ENCODE measurements at places on chromosomes 4 and X. TPM values are rescaled to one million over a fixed set of nuclear protein-coding genes. Genes with fewer than 3 reads are reported as not detected.
A peak's percentile ranks its signal among the peaks of the same experiment; 100 is the strongest.

PABPC4L gene
- total RNA-seq, result 0.46 TPM

NLRP2B gene
- not detected for total RNA-seq

CFAP47 gene
- total RNA-seq, result 0.03 TPM

RAB9B gene
- 0.46 TPM for total RNA-seq

TMEM47 gene
- 34.4 TPM for total RNA-seq

HGFAC gene
- total RNA-seq, result 0.46 TPM

PPEF2 gene
- not detected for total RNA-seq

FGB gene
- total RNA-seq, result not detected

CASP3 gene
- total RNA-seq, result 25.5 TPM

SSX2 gene
- not detected for total RNA-seq

ZNF182 gene
- total RNA-seq, result 4.6 TPM

SUPT20HL2 gene
- total RNA-seq, result not detected

DUSP9 gene
- total RNA-seq, result not detected

DNA sequence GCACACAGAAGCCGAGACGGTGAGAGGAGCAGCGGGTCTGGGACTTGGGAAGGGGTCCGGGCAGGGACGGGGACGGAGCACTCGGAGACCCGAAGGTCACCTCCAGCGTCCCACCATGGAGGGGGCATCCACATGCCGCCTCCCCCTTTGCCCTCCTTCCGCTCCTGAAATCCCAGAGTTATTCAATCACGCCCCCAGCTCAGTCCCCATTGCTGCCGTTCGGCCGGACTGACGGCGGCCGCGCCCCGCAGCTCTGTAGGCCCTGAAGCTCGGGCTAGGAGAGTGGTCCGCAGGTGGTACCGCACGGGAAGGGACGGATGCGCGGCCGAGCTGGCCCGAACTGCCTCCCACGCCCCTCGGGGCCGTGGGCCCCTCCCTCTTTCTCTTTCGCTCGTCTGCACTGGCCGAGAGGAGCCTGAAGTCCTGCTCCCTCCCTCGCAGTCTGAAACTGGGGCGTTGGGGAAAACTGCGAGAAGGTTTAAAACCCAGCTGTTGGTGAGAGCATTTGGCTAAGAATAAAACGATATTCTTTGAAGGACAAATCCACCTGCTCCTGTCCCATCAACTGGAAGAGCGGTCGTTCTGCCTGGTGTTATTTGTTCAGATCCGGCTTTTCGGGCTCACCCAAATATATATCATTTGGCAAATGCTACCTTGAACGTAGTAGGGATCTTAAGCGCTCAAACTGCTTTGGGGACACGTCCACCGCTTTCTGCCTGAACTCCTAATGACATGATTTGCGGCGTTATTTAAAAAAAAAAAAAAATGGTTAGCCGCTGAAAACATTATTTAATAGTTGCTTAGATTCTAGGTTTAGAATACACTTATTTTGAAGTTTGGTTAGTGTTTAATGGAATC lies 719 bp downstream of the USO1 start:
- DNase-seq, result peak; percentile 85
- peak overlapping the region; percentile 93 for H3K4me3 ChIP-seq
- peaks cover 34% of the 10 kb centered on the region for H3K4me1 ChIP-seq
- no peaks in the 10 kb centered on the region for H3K27me3 ChIP-seq

DNA sequence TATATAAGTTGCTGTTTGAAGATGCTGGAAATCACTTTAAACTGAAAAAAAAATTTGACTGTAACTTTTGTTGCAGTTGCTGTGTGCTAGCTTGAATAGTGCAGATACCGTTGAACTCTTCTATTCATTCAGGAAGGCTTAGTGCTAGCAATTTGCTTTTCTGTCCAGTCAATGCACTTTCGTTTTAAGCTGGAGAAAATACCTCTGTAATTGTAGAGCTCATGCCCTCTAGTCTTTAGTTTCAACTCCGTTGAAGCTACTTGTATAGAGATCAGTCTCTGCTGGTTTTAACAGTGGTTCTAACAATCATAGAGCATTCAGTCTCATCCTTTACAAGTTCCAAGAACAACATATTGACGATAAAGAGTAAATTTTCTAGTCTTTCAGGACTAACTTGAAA lies 49.0 kb upstream of the TRPC3 start:
- no peak overlapping the region for H3K4me3 ChIP-seq
- DNase-seq, result no peak
- no peaks in the 10 kb centered on the region for H3K4me1 ChIP-seq
- no peaks in the 10 kb centered on the region for H3K36me3 ChIP-seq
- H3K27me3 ChIP-seq, result no peaks in the 10 kb centered on the region

DNA sequence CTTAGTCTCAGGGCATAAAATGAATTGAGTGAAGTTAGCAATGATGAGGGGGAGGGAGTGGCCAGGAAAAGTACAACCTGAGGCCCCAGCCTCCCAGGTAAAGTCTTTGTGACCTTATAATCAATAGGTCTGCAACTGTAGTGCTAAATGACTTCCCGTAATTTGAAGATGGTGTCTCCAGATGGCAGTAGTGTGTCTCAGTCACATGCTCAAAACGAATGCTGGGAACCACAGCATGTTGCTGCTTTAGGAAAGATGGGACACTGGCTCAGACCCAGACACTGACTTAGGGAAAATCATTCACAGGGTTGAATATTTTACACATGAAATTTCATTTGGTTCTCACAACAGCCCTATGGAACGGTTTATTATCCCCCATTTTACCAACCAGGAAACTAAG lies 10.3 kb downstream of the SRPX2 start:
- no peaks in the 10 kb centered on the region for H3K4me1 ChIP-seq
- no peaks in the 10 kb centered on the region for H3K36me3 ChIP-seq
- H3K27me3 ChIP-seq, result no peaks in the 10 kb centered on the region
- H3K27ac ChIP-seq, result no peak overlapping the region

DNA sequence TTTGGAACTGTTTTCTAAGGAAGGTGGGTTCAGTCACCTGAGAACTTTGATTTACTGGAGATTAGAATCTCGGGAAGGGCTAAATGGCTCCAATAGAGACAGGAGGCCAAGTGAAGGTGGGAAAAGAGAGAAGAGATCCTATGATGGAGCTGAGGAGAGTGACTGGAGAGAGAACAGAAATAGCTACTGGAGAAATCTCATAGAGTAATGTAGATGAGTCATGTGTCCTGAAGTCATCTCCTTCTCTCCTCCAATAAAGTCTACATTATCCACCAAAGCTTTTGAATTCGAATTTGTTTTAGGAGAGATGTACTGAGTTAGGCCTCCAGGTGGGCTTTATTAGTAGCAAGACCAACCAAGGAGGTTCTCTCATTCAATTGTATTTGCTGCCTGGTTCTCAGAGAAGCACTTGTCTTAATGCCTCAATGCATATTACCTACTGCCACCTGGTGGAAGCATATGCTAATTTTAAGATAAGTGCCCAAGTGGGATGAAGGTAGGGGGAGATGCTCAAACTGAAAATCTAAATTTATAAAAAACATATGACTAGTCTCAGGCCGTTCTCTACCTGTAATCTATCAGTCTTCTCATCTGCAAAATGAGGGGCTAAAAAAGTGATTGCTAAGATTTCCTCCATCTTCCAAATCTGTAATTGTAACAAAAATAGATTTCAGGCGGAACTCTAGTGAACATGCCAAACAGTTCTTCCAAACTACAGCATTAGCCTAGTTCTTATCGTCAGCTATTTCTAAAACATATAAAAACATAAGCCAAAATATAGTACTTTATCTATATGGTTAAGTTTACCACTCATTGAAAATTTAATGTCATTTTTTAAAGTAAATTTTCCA lies 24.4 kb downstream of the TXK start:
- no peak overlapping the region for H3K27ac ChIP-seq
- H3K4me3 ChIP-seq, result no peak overlapping the region
- DNase-seq, result no peak

DNA sequence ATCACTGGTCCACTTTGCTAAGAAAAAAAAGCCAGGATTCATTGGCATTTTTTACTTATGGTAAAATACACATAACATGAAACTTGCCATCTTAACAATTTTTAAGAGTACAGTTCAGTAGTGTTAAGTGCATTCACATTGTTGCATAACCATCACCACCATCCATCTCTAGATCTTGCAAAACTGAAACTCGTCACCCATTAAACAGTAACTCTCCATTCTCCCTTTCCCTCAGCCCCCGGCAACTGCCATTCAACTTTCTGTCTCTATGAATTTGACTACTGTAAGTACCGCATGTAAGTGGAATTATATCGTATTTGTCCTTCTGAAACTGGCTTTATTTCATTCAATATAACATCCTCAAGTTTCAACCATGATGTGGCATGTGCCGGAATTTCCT lies 56.3 kb upstream of the LNX1 start:
- H3K36me3 ChIP-seq, result no peaks in the 10 kb centered on the region
- H3K27ac ChIP-seq, result no peak overlapping the region
- H3K4me1 ChIP-seq, result peaks cover 22% of the 10 kb centered on the region

GRCh38 chr4:105191621-105192210 lies 45.0 kb downstream of the TET2 start:
- no peak for DNase-seq
- no peak overlapping the region for H3K4me3 ChIP-seq
- peaks cover 29% of the 10 kb centered on the region for H3K4me1 ChIP-seq
- H3K36me3 ChIP-seq, result no peaks in the 10 kb centered on the region
- H3K27me3 ChIP-seq, result no peaks in the 10 kb centered on the region
- H3K27ac ChIP-seq, result no peak overlapping the region

DNA sequence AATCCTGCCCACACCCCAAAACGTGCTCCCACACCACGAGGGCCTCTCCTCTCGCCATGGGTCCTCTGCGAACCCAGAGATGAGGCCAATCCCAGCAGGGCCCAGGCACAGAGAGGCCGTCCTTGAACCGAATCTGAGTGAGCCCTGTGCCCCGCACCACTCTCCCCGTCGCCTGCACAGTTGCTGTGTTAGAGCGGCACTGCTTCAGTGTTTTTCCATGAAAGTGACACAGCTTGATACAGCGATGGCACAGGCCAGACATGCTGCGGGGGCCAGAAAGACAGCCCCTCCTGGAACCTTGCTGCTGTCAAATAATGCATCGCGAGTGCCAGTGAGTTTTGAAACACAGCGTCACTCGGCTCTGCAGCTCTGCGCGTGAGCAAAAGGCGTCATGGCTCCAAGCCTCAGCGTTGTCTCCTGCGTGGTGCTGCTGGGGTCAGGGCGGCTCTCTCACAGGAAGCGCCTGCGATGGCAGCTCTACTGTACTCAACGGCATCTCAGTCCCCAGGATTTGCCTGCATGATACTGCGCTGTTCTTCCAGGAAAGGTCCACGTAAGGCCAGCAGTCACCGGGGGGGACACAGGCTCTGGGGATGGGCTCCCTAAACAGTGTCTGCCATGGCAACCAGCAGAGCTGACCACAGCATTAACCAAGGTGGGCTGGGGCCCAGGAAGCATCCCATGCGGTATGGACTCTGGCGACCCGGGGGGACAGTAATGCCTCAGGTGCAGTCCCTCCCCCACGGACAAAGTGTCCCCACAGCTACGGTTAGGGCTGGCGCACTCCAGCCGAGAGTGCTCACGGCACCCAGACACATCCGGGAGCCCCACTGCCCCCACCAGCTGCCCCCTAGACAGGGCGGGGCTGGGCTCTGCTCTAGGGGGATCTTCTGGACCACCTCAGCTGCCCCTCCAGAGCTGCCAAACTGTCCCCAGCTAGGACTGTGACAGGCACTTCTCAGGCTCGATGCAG lies 63.1 kb downstream of the ACOX3 start:
- H3K4me3 ChIP-seq, result no peak overlapping the region
- no peaks in the 10 kb centered on the region for H3K27me3 ChIP-seq
- H3K4me1 ChIP-seq, result no peaks in the 10 kb centered on the region
- no peaks in the 10 kb centered on the region for H3K36me3 ChIP-seq
- no peak overlapping the region for H3K27ac ChIP-seq

GRCh38 chrX:151982222-151982621 lies 7.7 kb upstream of the GABRE start:
- no peak for DNase-seq
- no peak overlapping the region for H3K4me3 ChIP-seq
- H3K36me3 ChIP-seq, result no peaks in the 10 kb centered on the region

GRCh38 chr4:159484864-159485263 lies 382.0 kb downstream of the RAPGEF2 start:
- DNase-seq, result no peak
- no peak overlapping the region for H3K4me3 ChIP-seq
- H3K36me3 ChIP-seq, result no peaks in the 10 kb centered on the region
- no peaks in the 10 kb centered on the region for H3K4me1 ChIP-seq
- no peak overlapping the region for H3K27ac ChIP-seq

DNA sequence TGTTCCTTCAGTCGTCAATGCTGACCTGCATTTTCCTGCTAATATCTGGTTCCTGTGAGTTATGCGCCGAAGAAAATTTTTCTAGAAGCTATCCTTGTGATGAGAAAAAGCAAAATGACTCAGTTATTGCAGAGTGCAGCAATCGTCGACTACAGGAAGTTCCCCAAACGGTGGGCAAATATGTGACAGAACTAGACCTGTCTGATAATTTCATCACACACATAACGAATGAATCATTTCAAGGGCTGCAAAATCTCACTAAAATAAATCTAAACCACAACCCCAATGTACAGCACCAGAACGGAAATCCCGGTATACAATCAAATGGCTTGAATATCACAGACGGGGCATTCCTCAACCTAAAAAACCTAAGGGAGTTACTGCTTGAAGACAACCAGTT lies 12.6 kb downstream of the TLR8 start:
- no peak overlapping the region for H3K4me3 ChIP-seq
- H3K27ac ChIP-seq, result no peak overlapping the region
- H3K27me3 ChIP-seq, result no peaks in the 10 kb centered on the region
- H3K4me1 ChIP-seq, result no peaks in the 10 kb centered on the region
- H3K36me3 ChIP-seq, result no peaks in the 10 kb centered on the region
- no peak for DNase-seq

DNA sequence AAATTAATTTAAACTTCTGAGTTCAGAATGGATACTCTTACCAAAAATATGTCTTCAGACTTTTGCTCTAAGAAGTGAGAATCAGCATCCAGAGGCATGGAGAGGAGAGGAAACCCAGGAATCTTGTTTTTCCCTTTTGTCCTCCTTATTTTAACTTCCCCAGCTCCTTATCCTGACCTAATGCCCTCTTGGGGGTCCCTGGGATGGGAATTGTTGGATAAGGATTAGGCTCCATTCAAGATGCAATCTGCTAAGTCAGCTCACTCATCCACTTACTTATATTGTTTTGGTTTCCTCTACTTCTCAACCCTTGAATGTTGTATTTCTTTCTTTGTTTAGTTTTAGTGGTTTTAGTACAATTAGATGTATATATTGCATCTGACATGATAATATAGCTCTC lies 208.4 kb upstream of the PCDH7 start:
- H3K4me1 ChIP-seq, result no peaks in the 10 kb centered on the region
- H3K27me3 ChIP-seq, result no peaks in the 10 kb centered on the region
- DNase-seq, result no peak
- H3K36me3 ChIP-seq, result no peaks in the 10 kb centered on the region
- no peak overlapping the region for H3K27ac ChIP-seq
- H3K4me3 ChIP-seq, result no peak overlapping the region

DNA sequence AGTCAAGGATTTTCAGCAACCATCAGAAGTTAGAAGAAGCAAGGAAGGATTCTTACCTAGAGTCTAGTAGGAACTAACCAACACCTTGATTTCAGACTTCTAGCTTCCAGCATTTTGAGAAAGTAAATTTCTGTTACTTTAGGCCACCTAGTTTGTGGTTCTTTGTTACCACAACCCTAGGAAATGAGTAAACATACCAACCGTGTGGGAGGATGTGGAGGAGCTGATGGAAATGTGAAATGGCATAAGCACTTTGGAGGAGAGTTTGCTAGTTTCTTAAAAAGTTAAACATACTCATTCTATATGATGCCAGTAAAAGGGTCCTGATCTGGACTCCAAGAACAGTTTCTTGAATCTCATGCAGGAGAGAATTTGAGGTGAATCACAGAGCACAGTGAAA lies 679.4 kb downstream of the PDHA2 start:
- H3K27ac ChIP-seq, result no peak overlapping the region
- no peaks in the 10 kb centered on the region for H3K4me1 ChIP-seq
- no peak overlapping the region for H3K4me3 ChIP-seq
- no peaks in the 10 kb centered on the region for H3K27me3 ChIP-seq
- no peaks in the 10 kb centered on the region for H3K36me3 ChIP-seq
- no peak for DNase-seq

All from upper lobe of left lung (tissue), 6 donors.